ENCODE measurements at places on chromosomes 6 and 20.

DNA sequence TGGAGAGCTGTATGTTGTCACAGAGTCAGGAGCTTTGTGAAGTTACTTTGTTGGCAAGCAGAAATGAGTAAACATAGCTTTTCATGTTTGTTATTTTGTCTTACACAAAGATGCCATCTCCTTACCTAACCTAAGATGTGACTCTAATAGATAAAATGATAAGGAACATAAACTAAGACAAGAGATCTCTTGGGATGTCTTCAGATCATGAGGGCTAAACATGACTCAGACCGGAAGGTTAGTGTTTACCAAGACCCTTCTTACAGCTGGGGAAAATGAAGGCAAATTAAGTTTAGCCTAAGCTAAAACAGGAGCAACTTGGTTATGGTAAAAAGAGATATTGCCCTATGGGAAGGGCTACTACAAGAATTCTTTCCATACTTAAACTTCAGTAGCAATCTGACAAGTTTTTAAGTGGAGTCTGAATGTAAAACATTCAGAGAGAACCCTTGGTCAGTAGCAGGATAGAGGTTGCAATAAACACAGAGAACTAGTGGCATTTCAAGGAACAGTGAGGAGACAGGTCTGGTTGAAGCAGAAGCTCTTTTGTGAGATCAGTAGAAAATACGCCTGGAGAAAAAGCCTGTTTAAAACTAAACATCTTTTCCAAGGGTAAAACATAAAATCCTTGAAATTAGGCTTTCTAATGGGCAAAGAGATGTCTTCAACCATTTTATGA is 29.9 kb downstream of the SGK1 start:
- no peak for ATAC-seq

DNA sequence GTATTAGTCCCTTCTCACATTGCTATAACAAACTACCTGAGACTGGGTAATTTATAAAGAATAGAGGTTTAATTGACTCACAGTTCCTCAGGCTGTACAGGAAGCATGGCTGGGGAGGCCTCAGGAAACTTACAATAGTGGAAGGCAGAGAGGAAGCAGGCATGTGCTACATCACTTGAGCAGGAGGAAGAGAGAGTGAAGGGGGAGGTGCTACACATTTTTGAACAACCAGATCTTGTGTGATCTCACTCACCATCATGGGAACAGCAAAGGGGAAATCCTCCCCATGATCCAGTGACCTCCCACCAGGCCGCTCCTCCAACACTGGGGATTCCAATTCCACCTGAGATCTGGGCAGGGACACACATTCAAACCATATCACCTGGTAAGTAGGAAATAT is 630.6 kb downstream of the QKI start:
- ATAC-seq = no peak

GRCh38 chr20:1101533-1101932 is 16.9 kb upstream of the PSMF1 start:
- ATAC-seq = no peak

GRCh38 chr6:38482466-38482865 is 157.3 kb downstream of the BTBD9 start:
- ATAC-seq = no peak

GRCh38 chr6:11731423-11731822 is 47.2 kb downstream of the ADTRP start:
- no peak for ATAC-seq

Data from gastroesophageal sphincter (tissue), 4 donors.